ENCODE measurements at places on chromosomes 7 and 10.

- DNase-seq, result no peak
Observed at GRCh38 chr10:71390921-71391690, 5.6 kb upstream of the CDH23 start.

DNA sequence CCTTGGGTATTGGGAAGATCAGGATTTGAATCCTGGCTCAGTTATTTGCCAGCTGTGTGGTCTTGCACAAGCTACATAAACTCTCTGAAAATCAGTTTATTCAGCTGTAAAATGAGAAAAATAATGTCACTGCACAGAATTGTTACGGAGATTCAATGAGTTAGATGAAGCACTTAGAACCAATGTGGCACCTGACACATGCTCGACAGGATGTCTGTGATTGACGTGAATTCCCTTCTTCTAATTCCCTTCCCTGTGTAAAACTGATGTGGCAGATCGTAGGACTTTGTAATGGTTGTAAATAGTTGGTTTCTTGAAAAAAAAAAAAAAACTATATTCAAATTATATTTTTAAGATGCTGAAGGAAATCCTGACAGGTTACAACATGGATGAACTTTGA, 249.9 kb upstream of the MKLN1 start:
- no peak for DNase-seq

GRCh38 chr7:50266635-50267386, 37.7 kb upstream of the IKZF1 start:
- no peak for DNase-seq

GRCh38 chr7:35465791-35466336, 212.0 kb upstream of the TBX20 start:
- no peak for DNase-seq

DNA sequence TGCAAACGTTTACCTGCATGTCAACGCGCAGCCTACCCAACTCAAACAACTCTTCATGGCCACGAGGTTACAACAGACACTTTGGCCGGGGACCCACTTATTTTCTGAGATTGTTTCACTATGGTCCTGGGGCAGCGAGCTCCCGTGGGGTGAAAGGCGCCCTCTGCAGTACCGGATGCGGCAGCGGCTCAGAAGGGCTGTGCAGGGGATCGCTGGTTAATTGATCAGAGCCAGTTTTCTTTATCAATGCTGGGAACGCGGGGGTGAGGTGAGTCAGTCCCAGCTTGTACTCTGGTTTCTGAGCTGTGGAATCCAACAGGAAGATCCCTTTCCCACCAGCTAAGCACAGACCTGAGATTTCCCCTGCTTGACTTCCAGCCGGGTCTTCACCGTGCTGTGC, 366.5 kb upstream of the KLF6 start:
- no peak for DNase-seq

DNA sequence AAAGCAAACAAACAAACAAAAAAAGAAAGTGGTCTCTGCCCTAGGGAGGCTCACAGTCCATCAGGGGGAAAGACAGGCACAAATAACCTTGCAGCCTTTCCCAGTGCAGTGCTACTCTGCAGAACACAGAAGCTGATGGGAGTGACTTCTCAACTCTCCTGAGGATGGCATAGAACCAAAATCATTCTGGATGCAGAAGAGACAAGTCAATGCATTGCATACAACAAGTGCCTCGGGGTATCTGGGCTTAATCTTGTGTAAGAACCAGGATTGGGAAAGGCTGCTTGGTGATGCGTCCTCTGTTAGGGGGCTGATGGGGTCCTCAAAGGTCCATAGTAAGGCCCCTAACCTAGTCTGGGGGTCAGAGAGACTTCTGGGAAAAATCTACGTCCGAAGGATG, 68.9 kb downstream of the NEURL1 start:
- no peak for DNase-seq

GRCh38 chr10:29816801-29817558, 182.2 kb upstream of the SVIL start:
- DNase-seq, result no peak

DNA sequence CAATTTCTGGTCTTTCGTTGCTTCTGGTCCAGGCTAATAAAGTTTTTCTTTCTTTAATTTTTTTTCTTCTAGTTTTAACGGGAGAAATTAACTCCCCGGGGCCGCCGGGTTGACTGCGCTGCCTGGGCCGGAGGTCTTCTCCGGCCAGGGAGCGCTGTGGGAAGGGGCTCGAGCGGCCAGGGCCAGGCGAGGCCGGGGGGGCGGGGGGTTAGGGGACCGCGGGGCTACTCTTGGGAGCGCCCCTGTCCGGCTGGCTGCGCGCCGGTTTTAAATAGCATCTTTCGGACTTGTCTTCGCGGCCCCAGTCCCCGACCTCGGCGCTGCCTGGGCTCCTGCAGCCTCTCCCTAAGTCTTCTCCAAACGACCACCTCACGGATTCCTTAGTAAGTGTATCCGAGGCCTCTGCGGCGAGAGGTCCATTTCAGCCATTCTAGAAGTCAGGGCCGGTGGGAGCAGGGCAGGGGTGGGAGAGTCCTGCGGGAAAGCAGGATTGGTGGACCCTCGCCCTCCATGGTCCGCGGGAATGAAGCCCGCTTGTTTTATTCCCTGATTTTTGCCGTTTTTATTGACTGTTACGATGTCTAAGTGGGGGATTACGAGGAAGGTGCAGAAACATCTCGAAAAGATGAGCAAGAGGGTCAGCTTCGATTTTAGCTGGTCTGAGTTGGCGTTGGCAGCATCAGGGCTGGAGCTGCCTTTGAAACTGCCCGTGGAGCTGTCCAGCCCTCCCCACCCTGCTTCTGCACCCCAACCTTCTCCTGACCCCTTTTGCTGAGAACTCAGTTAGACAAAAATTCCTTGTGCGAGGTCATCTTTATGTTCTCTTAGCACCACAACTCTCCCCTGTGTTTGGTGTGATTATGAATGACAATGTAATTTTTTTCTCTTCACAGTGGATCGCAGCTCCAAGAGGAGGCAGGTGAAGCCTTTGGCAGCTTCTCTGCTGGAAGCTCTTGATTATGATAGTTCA, 555 bp downstream of the PHF14 start:
- DNase-seq, result peak; percentile 9

DNA sequence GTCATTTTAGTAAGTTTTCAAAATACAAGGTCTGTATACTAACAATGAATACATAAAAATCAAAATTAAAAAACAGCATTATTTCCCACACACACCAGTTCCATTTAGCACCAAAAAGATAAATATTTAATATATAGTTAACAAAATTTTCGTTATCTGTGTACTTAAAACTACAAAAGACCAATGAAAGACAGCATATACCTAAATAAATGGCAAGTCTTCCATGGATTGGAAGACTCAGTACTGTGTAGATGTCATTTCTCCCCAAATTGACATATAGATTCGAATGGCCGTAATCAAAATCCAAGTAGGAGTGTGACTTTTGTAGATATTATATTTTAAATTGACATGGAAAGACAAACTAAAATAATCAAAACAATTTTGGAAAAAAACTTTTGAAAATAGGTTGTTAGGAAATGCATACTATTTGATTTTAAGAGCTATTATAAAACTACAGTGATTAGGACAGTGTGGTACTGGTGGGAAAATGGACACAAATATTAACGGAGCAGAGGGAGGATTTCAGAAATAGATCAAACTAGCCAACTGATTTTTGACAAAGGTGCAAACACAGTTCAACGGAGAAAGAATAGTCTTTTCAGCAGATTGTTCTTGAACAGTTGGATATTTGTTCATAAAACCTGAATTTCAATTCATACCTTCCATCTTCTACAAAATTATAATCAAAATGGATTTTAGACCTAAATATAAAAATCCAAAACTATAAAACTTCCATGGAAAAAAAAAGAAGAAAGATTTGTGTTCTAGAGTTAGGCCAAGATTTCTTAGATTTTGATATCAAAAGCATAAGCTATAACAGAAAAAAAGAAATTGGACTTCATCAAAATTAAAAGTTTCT, 14.8 kb upstream of the KLF14 start:
- DNase-seq, result no peak

DNA sequence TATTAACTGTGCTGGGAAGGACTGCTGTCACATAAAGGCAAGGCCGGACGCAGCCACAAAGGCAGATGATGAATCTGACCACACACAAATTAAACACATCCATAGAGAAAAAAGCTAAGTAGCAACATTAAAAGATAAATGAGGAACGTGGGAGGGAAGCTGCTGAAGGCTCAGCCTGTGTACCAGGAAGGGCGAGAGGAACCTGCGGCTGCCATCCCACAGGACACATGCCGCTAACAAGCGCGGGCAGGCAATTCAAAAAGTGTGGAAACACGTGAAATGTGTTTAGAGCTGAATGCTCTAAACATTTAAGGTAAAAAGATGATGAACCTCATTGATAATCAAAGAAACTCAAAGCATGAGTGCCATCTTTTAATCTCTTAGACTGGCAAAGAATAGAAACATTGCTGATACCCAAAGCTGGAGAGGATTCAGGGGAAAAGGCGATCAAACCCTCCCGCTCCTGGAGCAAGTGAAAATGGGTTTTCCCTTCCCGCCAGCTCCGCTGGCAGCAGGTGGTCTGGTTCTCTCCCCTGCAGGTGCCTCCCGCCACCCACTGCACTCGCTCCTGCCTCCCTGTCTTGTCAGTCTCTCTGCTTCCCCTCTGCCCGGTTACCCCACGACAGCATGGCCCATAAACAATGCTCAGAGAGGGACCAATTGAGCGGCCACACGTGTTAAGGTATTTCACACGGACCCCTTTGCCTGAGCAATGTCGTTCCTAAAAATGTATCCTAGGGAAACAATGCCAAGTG, 4.2 kb downstream of the STK32C start:
- DNase-seq, result no peak

GRCh38 chr10:28463676-28464395, 69.1 kb upstream of the WAC start:
- DNase-seq, result no peak

DNA sequence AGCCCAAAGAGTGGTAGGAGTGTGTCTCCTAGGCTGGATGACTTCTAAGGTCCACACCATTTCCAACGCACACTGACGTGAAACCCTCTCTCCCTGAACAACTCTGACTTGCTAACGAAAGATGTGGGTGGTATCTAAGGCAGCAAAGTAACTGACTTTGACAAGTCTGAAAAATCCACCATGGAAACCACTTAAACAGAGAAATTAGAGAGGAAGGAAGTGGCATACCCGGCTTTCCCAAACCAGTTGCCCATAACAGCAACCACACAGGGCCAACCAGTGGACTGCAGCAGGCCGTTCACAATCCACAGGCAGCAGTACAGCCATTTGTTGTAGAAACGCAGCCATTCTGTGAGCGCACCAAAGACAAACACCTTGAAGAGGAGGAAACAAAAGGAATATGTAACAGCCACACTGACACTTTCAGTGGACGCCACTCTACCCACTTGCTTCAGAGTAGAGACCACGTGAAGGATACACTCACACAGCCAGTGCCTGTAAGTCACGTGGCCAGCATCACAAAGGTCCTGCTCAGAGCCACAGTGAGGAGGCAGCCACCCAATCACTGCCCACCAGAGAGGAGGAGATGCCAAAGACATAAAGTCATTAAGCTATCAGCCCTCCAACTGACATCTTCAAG, 39.8 kb downstream of the SLC37A3 start:
- no peak for DNase-seq

- no peak for DNase-seq
Observed at GRCh38 chr10:117488004-117488403, 54.5 kb upstream of the EMX2 start.

GRCh38 chr10:17128261-17128660, 1.4 kb downstream of the CUBN start:
- DNase-seq, result no peak

- peak; percentile 44 for DNase-seq
Observed at GRCh38 chr10:112915590-112916572, 34.2 kb upstream of the TCF7L2 start.

GRCh38 chr10:107480781-107481180, 316.3 kb upstream of the SORCS1 start:
- no peak for DNase-seq

GRCh38 chr10:125928928-125929585, 32.7 kb downstream of the FANK1 start:
- no peak for DNase-seq

GRCh38 chr10:49106451-49106850, 8.9 kb downstream of the VSTM4 start:
- DNase-seq, result no peak

GRCh38 chr10:96395931-96396877, 37.4 kb upstream of the OPALIN start:
- peak; percentile 79 for DNase-seq

GRCh38 chr7:102064361-102065025, 222.2 kb upstream of the SH2B2 start:
- DNase-seq, result no peak

DNA sequence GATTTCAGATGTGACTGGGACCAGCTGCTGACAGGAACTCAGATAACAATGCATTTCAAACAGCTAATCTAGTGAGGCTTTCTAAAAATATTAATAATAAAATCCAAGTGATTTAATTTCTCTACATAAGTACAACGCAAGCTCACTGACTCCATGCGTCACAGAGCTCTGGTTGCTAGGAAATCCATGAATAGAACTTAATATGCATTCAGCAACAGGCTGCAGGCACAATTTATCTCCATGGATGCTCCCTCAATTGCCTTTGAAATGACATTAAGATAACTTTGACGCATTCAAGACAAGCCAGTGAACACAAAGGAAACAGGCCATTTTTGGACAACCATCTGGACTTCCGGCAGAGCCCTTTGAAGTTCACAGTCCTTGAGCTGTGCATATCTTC, 118.7 kb upstream of the COL1A2 start:
- no peak for DNase-seq

- no peak for DNase-seq
Observed at GRCh38 chr10:45599021-45599603, 73.5 kb downstream of the ZFAND4 start.

DNA sequence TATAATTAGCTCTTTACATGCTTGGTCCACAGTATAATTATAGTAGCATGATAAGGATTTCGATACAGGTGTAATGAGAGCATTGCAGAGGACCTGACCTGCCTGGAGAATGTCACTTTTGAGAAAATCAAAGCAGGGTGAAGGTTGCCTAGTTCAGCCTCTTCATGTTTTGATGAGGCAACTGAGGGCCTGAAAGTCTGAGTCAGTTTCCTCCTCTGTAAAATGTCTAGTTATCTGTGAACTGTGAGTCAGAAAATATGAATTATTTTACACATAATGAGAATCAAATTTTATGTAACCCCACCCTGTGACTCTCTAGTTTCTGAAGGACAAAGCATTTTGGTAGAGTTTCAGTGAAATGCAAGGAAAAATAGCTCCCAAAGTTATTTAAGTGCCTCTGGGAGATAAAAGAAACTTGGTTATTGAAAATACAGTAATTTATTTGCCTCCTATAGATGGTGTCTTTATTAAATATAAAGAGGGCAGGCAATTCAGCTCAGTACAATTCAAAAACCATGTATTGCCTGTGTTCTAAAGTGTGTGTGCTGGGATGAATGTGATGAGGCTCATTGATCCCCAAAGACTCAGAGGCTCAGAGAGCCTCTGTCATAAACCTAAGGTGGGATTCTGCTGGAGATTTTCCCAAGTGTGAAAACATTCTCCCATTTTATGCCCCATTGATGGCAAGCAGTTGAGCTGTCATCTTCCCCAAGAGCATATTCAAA, 37.3 kb upstream of the SAMD9L start:
- no peak for DNase-seq
